ENCODE measurements at places on chromosomes 3 and 15.

- no peak for DNase-seq
These were observed 47.4 kb upstream of the MITF start for GRCh38 chr3:69691860-69692259.

DNA sequence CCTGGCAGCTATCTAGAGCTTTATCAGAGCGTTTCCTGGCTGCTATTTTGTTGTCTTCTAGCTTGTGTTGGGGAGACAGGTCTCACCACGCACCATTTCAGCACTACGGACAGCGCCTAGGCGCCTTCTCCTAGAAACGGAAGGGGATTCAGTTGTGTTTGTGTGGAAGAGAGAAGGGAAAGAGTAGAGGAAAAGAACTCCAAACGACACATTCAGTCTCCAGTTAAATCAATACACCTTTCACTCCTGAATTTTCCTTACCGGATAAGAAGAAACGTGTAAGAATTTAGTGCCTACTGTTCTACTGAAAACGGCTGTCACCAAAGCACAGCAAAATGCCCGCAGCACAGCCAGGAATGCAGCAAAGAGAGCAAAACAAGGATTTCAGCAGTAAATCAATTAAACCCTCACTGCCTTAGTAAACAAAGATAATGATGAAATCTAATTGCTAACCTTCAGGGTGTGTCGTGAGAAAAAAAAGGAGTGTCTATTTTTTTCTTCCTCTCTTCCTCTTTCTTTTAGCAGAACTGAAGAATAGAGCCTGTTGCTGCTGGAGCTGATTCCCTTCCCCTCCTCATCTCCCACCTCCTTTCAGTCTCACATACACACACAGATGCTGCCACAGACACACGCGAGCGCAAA is 412 bp upstream of the CTXN2 start:
- DNase-seq = peak; percentile 27

DNA sequence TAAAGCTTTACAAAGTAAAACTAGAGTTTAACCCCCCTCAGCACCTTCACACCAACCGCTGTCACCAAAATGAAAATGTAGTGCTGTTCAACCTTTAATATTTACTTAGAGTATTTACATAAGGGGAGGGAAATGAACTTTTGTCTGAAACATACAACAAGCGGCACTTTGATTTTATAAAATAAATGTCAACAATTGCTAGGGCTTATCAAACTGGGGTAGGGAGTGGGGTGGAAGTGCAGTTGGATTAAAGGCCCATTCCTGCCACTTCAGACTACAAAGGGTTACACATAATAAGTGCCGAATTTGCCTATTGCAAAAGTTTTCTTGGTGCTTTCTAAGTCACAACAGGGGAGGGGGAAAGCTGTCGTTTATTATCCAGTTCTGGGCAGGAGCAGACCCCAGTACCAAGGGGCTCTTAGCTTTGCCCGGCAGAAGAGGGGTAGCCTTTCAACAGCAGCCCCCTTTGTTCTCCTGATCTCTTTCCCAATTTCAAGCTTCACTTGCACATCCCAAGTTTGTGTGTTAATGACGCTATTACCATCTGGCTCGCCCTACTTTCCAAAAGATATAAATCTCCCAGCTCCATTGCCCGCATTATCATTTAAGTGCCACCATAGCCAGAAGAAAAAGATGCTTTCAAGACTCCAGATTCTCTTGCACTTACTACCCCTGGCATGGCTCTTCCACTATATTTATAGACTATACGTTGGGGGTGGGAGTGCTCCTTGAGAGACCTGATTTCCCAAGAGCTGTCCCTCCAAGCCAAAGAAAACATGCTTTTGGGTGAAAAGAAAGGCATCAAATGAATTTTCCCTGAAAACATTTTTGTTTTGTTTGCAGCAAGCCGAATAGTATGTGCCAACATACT is 17.0 kb downstream of the SOX2 start:
- DNase-seq = no peak

DNA sequence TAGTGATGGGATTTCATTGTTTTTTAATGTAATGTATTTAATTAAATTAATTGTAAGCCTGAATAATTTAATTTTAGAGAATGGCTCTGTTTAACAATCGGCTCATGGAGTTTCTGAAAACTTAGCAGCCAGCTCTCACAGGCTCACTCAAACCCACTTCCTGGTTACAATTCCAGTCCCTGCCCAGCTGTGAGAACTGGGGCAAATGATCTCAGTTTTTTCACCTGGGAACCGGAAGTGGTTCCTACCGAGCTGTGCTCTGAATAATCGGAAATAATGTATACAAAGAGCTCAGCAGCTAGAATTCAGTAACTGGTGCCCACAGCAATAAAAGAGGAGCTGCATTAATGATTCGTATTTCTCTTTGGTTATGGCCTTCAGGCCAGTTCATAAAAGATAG is 244.3 kb upstream of the MCTP2 start:
- no peak for DNase-seq

- no peak for DNase-seq
These were observed 159.6 kb downstream of the LEKR1 start for GRCh38 chr3:156985711-156986110.

GRCh38 chr15:29554531-29554930 is 267.7 kb downstream of the TJP1 start:
- no peak for DNase-seq

DNA sequence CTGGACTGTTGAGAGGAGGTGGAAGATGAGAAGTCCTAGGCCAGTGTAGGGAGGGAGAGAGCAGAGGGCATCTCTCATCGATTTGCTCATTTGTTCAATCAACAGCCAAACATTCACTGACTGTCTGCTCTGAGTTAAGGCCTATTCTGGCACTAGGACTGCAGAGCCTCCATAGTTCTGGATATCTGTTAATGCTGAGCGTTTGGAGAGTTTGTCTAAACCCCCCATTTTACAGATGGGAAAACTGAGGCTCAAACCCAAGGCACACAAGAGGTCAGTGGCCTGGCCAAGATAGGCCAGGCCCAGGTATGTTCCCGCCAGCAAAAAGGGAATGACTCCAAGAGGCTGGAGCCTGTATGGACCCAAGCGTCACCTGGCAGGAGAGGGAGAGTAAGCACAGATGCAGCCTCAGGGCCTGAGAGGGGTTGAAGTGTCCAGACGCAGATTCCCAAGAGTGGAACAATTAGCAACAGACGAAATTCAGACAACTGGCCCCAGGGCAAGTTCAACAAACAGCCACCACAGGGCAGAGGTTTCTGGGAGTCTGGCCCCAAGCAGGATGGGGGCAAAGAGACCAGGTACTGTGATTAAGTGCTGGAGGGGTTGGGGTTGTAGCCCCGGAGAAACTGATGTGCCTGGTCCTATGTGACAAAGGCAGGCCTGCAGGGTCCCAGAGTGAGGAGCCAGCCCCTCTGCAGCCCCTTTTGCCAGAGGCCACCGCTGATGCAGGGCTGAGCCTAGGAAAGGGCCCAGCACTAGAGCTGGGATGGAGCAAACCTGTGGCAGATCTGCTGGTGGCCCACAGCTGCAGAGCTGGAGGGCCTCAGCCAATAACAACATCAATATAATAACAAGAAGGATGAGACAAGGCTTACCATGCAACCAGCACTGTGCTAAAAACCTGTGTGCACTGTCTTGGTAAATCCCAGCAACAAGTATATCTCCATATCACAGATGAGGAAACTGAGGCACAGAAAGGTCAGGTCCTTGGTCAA is 245.1 kb upstream of the TLE3 start:
- no peak for DNase-seq

GRCh38 chr15:45138814-45139765 is 9.3 kb downstream of the DUOX1 start:
- no peak for DNase-seq

- peak; percentile 4 for DNase-seq
These were observed 53.7 kb downstream of the KLHL25 start for GRCh38 chr15:85741021-85741421.

DNA sequence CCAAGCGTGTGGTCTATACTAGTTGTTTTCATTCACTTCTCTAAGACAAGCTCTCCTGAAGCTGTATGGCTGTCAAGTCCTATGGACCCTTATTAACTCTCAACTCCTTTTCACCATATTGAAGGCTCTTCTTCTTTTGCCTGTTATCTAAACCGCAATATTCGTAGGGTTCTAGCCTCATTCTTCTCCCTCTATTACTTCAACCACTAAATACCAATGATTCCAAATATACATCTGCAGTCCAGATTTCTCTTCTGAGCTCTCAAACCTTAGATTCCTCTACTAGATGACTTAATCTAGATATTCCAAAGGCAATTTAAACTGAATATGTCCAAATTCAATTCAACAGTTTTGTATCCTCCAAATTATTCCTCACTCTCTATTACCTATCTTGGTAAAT is 24.6 kb downstream of the AQR start:
- no peak for DNase-seq

DNA sequence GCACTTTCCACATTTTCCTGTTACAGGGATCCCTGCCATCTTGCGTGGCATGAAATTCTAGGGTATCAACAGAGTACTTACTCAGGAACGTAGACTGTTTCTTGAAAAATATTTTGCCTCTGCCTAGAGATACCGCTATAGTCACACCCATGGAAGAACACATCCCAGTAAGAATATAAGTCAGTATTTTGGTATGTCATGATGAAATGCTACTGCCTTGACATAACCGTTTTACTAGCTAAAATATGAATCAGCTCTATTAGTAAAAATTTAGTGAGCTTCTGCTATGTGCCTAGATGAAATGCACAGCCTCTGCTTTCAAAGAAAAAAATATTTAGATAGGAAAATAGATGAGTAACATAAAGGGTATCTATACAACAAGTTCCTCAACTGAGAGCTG is 276.4 kb downstream of the TBC1D5 start:
- no peak for DNase-seq

- no peak for DNase-seq
These were observed 84.9 kb downstream of the EPHB1 start for GRCh38 chr3:134879990-134880389.

DNA sequence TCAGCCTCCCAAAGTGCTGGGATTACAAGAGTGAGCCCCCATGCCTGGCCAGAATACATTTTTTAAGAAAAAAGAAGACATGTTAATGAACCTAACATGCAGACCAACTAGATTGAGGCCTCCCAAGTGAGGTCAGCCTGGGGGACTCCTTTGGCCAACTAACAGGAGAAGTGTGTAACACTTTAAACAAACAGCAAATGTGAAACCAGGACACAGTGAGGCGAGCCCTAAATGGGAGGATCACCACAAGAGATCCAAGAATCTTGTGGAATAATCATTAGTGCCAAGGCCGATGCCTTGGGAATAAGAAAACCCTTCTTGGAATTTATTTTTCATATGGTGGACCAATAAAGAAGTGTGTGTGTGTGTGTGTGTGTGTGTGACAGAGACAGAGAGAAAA is 73.9 kb downstream of the ATP10A start:
- DNase-seq = no peak

DNA sequence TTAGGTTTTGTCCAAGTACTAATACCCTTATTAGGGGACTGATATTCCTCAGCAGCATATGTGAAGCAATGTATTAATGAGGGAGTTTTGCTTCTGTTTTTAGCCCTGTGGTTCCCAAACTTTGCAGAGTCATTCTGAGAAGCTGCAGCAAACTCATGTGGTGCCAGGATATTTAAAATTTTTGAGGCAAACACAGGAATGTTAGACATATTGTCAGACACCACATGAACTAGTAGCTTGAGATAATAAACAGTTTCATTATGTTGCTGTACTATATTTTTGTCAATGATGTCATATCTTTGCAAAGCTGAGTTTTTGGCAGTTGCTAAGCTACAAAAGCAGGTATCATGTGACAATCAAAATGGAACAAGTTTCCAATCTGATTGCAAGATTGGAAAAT is 36.6 kb downstream of the ATP6V1A start:
- DNase-seq = no peak

DNA sequence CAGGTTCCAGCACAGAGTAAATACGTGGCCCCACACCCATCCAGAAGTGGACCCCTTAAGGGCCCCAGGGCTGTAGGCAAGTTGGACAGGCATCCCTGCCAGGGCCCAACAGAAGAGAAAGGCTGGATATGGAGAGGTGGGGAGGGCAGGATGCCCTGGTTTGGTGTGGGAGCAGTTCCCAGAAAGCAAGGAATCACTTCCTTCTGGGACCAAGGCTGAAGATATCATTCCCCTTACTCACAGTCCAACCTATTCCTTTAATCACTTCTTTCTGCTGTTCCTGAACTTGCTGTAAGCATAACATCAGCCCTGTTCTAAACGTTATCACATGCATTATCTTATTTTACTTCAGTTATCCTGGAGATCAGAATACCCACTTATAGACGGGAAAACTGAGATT is 6.1 kb upstream of the MESP2 start:
- no peak for DNase-seq

DNA sequence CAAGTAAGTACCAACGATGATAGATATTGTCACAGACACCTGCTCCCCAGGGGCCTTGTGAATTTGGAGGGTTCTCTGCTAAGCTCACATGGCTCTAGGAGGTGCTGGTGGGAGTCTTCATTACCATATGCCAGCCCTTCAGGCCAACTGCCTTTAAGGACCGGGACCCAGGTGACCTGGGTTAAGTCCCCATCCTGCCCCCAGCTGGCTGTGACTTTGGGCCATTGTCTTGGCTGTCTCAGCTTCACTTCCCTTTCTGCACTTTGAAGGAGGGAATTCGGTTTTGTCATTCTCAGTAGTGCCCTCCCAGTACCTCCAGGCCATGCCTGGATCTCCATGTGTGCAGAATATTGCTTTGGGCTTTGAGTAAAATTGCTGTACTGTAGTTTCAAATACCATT is 72.8 kb upstream of the ACAD9 start:
- no peak for DNase-seq

- DNase-seq = no peak
These were observed 62.7 kb downstream of the RHCG start for GRCh38 chr15:89433686-89434085.

GRCh38 chr15:29795610-29796009 is 26.7 kb downstream of the TJP1 start:
- DNase-seq = no peak
